Keratinocyte (primary cell): ENCODE measurements at places on chromosomes 7 and 10. TPM values are rescaled to one million over a fixed set of nuclear protein-coding genes. Genes with fewer than 3 reads are reported as not detected.

The MBL2 gene
- polyA plus RNA-seq = not detected in 3 replicates

The PTF1A gene
- not detected in 3 replicates for polyA plus RNA-seq

The CAMK1D gene
- 0.76 to 0.97 TPM (median 0.85 TPM) in 3 replicates for polyA plus RNA-seq

The LSM5 gene
- polyA plus RNA-seq = 27.0 to 90.2 TPM (median 35.1 TPM) in 3 replicates

The HOXA2 gene
- 0.22 to 1.1 TPM (median 0.71 TPM) in 3 replicates for polyA plus RNA-seq

The CHN2 gene
- 1.3 to 1.8 TPM (median 1.6 TPM) in 3 replicates for polyA plus RNA-seq

The CHST3 gene
- polyA plus RNA-seq = 12.0 to 12.4 TPM (median 12.3 TPM) in 3 replicates

The SFTPA2 gene
- not detected in 3 replicates for polyA plus RNA-seq

The STRIP2 gene
- polyA plus RNA-seq = 9.5 to 18.6 TPM (median 12.5 TPM) in 3 replicates

The KIF20B gene
- polyA plus RNA-seq = 2.5 to 9.2 TPM (median 5.8 TPM) in 3 replicates

The TMEM236 gene
- polyA plus RNA-seq = 0.05 to 0.13 TPM (median 0.12 TPM) in 3 replicates

The ITPRID1 gene
- 0.01 TPM in 1 of 3 replicates, not detected in the others for polyA plus RNA-seq

The FLNC gene
- 0.03 to 0.15 TPM (median 0.06 TPM) in 3 replicates for polyA plus RNA-seq

The ADRB1 gene
- 0.04 to 0.07 TPM (median 0.05 TPM) in 3 replicates for polyA plus RNA-seq

The TEX47 gene
- not detected in 3 replicates for polyA plus RNA-seq

The MOGAT3 gene
- polyA plus RNA-seq = not detected in 3 replicates

The CTAGE6 gene
- polyA plus RNA-seq = 0.04 TPM in 1 of 3 replicates, not detected in the others

The SLC4A2 gene
- polyA plus RNA-seq = 33.8 to 49.5 TPM (median 45.7 TPM) in 3 replicates

The KIFBP gene
- polyA plus RNA-seq = 28.8 to 48.9 TPM (median 37.0 TPM) in 3 replicates

The TEX36 gene
- not detected in 3 replicates for polyA plus RNA-seq

The HKDC1 gene
- polyA plus RNA-seq = 0.33 to 0.37 TPM (median 0.36 TPM) in 3 replicates

The OR6V1 gene
- not detected in 3 replicates for polyA plus RNA-seq

The MLXIPL gene
- 0.05 to 0.14 TPM (median 0.05 TPM) in 3 replicates for polyA plus RNA-seq

The RHOBTB1 gene
- polyA plus RNA-seq = 4.6 to 6.1 TPM (median 5.5 TPM) in 3 replicates

The SCART1 gene
- polyA plus RNA-seq = 0.58 to 0.75 TPM (median 0.70 TPM) in 3 replicates

The CLDN15 gene
- 1.9 to 4.1 TPM (median 2.4 TPM) in 3 replicates for polyA plus RNA-seq

The PDZD7 gene
- polyA plus RNA-seq = 0.31 to 0.54 TPM (median 0.54 TPM) in 3 replicates

The GRID2IP gene
- polyA plus RNA-seq = 0.01 to 0.04 TPM (median 0.03 TPM) in 3 replicates

The TMEM139 gene
- 20.9 to 25.1 TPM (median 22.3 TPM) in 3 replicates for polyA plus RNA-seq

The AKR1C8 gene
- polyA plus RNA-seq = not detected in 3 replicates

The PRLHR gene
- polyA plus RNA-seq = not detected in 3 replicates

The ATOH7 gene
- polyA plus RNA-seq = 0.04 to 0.07 TPM in 2 of 3 replicates, not detected in the other

The C7orf33 gene
- polyA plus RNA-seq = not detected in 3 replicates

The PTPRE gene
- polyA plus RNA-seq = 10.5 to 16.0 TPM (median 15.1 TPM) in 3 replicates

The CPVL gene
- polyA plus RNA-seq = 2.4 to 9.8 TPM (median 7.8 TPM) in 3 replicates

The CCDC71L gene
- 8.3 to 10.9 TPM (median 10.6 TPM) in 3 replicates for polyA plus RNA-seq

The OR2A12 gene
- not detected in 3 replicates for polyA plus RNA-seq

The PON1 gene
- not detected in 3 replicates for polyA plus RNA-seq

The IL2RA gene
- not detected in 3 replicates for polyA plus RNA-seq

The NOS3 gene
- 0.77 to 1.2 TPM (median 0.95 TPM) in 3 replicates for polyA plus RNA-seq

The STAMBPL1 gene
- 3.1 to 9.0 TPM (median 5.4 TPM) in 3 replicates for polyA plus RNA-seq

The CFAP43 gene
- polyA plus RNA-seq = 0.20 to 0.26 TPM (median 0.25 TPM) in 3 replicates

The SCRN1 gene
- 46.0 to 58.2 TPM (median 52.3 TPM) in 3 replicates for polyA plus RNA-seq

The NEUROD6 gene
- not detected in 3 replicates for polyA plus RNA-seq

The MMRN2 gene
- polyA plus RNA-seq = 11.7 to 13.9 TPM (median 13.8 TPM) in 3 replicates

The CYP3A7 gene
- not detected in 3 replicates for polyA plus RNA-seq

The ATP6V0A4 gene
- 0.24 to 0.45 TPM (median 0.34 TPM) in 3 replicates for polyA plus RNA-seq

The TET1 gene
- 0.03 to 0.09 TPM (median 0.08 TPM) in 3 replicates for polyA plus RNA-seq

The SPDYE11 gene
- not detected in 3 replicates for polyA plus RNA-seq

The SYT15B gene
- 0.13 TPM in 1 of 3 replicates, not detected in the others for polyA plus RNA-seq

The KCNMA1 gene
- polyA plus RNA-seq = 5.0 to 6.8 TPM (median 6.3 TPM) in 3 replicates

The SPAM1 gene
- not detected in 3 replicates for polyA plus RNA-seq

The CALN1 gene
- not detected in 3 replicates for polyA plus RNA-seq

The CCDC3 gene
- polyA plus RNA-seq = 0.25 to 0.39 TPM (median 0.35 TPM) in 3 replicates

The BEND7 gene
- polyA plus RNA-seq = 2.5 to 4.5 TPM (median 4.4 TPM) in 3 replicates

The UPK3B gene
- 2.6 to 11.9 TPM (median 7.5 TPM) in 3 replicates for polyA plus RNA-seq

The FBXL13 gene
- 0.19 to 0.24 TPM (median 0.20 TPM) in 3 replicates for polyA plus RNA-seq

The NRP1 gene
- polyA plus RNA-seq = 15.1 to 55.4 TPM (median 36.2 TPM) in 3 replicates
